EH (cell line): ENCODE measurements at places on chromosomes 7 and 10.
A peak's percentile ranks its signal among the peaks of the same experiment; 100 is the strongest.

DNA sequence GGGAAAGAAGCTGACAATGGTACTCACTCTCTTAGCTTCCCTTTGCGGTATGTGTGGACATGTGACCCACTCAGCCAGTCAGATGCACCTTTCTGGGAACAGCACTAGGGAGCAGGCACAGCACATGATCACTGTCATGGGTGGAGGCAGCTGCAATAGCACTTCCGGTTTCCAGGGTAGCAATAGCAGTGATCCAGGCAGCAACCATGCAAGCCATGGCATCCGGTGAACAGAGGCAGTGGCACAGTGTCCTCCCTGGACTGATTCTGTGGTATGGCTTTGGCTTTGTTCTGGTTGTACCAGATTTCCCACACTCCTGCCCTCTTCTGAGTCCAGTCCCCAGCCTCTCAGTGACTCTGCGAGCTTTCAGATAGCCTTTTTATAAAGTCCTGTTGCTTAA is 86.8 kb upstream of the NAMPT start:
- no peak for DNase-seq

DNA sequence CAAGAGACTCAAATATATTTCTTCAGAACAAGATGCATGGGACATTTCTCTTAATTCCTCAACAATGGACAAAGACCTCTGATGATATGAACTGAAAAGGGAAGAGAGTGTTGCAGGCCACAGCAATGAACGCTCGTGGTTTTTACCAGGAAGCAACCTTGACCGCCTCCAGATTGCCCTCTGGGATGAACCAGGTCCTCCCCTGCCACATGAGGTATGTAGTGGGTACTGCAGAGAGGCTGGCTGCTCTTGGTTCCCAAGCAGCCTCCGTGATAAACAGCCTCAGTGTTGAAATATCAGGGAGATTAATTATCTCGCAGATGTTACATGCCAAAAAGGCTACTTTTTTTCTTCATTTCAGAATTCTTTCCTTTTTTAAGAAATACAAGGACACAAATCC is 338.8 kb downstream of the ELMO1 start:
- no peak for DNase-seq

DNA sequence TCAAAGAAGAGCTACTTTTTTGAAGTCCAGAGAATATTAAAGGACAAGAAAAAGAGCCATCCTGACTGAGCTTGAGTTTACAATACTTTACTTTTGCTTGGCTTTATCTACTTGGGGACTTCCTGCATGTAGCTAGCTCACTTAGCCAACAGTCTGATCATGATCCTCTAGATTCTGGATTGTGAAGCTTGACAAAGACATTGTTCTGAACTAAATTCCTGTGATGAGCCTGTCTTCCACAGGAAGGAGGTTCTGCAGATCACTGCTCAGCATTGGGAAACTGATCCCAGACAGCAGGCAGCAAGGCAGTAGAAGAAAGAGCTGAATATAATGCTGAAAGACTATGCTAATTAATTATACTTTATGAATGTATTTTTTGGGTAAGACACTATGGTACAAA is 296.4 kb downstream of the DGKB start:
- no peak for DNase-seq

DNA sequence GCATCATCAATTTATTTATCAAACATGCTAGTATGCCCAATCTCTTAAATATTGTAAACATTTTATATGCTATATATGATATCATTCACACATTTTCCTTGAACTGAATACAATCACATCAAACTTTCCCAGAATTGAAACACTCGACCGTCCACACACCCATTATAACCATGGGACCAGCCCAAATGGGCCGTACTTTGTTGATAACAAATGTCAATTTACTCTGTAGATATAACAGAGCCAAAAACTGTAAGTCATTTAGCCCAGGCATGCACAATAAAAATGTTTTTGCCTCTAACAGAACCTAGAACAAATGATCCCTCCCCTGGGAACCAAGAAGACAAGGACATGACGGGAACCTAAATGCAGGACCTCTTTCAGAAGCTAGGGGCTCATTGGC is 683 bp upstream of the ANKRD22 start:
- no peak for DNase-seq

GRCh38 chr7:137642472-137642871 is 204.3 kb downstream of the DGKI start:
- peak; percentile 97 for DNase-seq

GRCh38 chr10:132391676-132392020 is 5.4 kb upstream of the PWWP2B start:
- DNase-seq, result no peak

DNA sequence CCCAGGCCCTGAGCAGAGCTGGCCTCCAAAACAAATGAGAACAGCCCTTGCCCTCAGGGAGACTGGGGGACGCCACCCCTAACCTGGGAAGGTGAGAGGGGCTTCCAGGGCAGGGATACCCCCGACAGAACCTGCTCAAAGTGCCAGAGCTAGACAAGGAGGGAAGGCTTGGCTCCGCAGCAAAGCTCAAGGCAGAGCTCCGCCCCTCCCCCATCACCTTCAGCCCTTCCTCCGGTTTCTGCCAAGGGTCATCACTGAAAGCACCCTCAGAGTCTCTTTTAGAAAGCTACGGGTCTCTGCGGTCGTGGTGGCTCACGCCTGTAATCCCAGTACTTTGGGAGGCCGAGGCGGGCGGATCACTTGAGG is 73.4 kb upstream of the CUX1 start:
- no peak for DNase-seq

DNA sequence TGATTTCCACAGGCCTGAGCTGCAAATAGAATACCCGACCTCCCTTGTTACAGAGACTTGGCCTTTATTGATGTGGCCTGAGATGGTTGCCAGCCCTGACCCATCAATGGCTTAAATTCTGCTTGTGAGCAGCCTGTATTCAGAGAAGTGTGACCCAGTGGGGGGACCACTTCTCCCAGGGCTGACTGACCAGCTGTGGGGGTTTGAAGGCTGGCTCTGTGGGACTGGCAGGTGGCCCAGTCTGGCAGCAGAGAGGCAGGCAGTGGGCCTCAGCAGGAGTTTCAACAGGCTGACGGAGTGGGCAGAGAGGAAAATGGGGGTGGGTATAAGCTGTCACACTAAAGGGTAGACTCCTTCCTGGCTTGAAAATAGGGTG is 12.2 kb upstream of the PPIF start:
- no peak for DNase-seq

DNA sequence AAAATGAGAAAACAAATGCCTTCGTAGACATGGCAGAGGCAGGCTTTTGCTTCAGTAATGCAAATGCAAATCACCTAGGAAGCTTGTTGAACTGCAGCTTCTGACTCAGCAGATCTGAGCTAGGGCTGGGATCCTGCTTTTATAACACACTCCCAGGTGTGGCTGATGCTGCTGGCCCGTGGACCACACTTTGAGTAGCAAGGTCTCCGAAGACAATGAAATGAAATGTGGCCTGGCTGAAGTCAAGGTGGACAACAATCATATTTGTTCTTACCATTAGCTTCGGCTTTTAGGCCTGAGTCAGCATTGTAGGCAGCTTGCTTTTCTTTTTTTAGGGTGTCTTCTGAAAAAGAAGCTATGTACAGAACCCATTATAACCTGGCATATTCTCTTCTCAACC is 26.3 kb downstream of the COL17A1 start:
- DNase-seq, result no peak

DNA sequence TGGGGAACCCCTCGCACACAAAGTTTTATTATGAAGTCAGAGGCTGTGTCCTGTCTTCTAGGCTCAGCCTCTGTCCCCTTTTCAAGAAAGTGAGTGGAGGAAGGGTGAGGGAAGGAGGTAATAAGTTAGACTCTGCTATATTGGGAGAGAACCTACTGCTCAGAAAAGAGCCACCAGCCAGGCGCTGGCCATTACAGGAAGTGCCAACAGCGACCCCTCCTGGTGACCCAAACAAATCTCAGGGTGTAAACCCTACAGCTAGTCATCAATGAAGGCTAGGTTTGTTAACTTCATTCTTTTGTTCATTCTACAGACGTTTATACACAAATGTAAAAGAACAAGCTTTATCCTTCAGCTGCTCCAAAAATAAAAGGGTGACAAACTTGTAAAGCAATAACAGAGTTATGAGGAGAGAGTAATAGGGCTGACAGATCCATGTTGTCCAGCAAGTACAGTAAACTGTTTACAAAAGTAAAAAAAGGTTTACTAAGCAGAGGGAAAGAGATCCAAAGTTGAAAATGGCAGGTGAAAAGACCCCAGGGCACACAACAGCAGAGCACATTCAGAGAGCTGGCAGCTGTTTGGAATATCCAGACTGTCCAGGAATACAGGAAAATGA is 82.7 kb downstream of the FAM204A start:
- DNase-seq, result peak; percentile 37

DNA sequence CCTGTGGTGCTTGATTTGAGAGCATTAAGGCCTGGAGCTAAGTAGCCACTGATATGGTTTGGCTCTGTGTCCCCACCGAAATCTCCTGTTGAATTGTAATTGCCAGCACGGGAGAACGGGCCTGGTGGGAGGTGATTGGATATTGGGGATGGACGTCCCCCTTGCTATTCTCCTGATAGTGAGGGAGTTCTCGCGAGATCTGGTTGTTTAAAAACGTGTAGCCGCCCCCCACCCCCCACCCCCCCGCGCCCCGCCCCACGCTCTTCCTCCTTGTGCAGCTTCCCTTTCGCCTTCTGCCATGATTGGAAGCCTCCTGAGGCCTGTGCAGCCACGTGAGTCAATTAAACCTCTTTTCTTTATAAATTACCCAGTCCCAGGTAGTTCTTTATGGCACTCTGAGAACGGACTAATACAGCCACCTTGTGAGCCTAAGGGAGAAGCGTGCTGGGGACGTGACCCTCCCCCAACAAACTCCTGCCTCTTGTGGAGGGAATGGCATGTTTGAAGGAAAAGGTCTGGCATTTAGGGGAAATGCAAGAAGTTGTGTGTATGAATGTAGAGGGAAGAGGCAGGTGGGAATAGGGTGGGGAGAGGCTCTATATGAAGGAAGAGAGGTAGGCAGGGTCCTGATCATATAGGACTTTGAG is 118.0 kb upstream of the KMT2C start:
- no peak for DNase-seq

GRCh38 chr10:54434782-54435181 is 366.2 kb downstream of the PCDH15 start:
- no peak for DNase-seq

- DNase-seq, result no peak
Measured at GRCh38 chr10:113108194-113108835, 158.3 kb downstream of the TCF7L2 start.

GRCh38 chr10:64277536-64277935 is 756.3 kb downstream of the REEP3 start:
- no peak for DNase-seq

DNA sequence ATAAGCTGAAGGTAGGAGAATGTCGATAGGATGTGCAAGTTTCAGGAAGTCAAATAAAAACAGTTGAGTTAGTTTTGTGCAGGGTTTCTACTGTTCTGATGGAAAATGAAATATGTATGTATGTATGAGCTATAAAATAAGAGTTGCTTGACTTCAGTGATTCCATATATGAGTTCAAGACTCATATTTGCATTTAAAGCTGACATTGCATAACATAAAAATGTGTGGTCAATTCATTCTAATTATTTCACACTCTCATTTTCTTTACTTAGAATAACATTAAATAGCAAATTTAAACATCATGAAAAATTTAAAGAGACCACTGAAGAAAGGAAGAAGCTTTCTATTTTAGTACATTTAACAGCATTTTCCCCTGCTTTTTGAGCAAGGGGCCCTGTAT is 37.8 kb downstream of the IFIT5 start:
- DNase-seq, result no peak

GRCh38 chr10:52539463-52539862 is 225.4 kb downstream of the DKK1 start:
- DNase-seq, result peak; percentile 50

DNA sequence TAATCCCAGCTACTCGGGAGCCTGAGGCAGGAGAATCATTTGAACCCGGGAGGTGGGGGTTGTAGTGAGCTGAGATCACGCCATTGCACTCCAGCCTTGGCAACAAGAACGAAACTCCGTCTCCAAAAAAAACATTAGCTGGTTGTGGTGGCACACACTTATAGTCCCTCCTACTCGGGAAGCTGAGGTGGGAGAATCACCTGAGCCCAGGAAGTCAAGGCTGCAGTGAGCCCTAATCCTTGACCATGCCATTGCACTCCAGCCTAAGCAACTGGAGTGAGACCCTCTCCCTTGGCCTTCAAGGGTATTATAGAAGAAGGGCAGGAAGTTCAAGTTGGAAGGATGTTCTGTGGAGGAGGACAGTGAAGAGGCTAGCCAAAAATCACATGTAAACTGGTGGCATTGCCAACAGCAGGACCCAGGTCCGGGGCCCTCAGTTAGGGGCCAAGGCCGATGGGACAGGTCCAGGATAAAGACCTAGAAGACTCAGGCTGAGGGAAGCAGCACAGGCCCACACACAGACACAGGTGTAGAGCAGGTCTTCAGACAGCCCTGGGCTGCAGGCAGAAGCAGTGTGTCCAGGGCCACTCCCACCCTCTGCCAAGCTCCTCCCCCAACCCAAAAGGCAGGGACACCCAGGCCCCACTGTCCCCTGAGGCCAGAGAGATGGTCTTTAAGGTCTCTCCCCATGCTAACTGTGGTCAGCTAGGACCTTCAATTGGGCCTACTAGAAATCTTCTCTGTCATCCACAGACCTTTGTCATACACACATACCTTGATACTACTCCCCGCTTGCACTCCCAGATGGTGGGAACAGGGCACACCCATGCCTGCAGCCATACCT is 8.4 kb upstream of the SAMD8 start:
- no peak for DNase-seq

GRCh38 chr10:84015877-84016595 is 123.3 kb upstream of the GHITM start:
- DNase-seq, result no peak

GRCh38 chr7:107563775-107564552 is at the start of the genes COG5 and DUS4L:
TSS of gene COG5 (minus strand) at chr7:107563920. CDS start at chr7:107563896, 24 bp downstream.
TSS of gene DUS4L (plus strand) at chr7:107563971. CDS start at chr7:107567071, 3,100 bp downstream.
- peak; percentile 78 for DNase-seq

GRCh38 chr7:100745184-100745583 is 11.8 kb downstream of the ZAN start:
- peak; percentile 64 for DNase-seq

- DNase-seq, result no peak
Measured at GRCh38 chr10:75430000-75430763, 1.2 kb upstream of the LRMDA start.

DNA sequence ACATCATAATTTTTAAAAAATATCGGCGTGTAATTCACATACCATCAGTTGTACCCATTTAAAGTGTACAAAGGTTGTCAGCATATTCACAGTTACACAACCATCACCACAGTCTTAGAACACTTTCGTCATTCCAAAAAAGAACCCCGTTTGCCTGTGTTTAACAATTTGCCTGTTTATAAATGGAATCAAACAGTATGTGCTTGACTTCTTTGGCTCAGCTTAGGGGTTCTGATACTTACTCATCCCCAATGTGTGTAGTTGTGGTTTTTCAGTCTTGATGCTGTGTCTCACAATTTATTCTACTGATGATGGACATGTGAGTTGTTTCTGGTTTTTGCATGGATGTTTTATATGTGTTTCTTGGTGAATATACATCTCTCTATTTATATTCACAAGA is 50.0 kb downstream of the PRPF18 start:
- no peak for DNase-seq

DNA sequence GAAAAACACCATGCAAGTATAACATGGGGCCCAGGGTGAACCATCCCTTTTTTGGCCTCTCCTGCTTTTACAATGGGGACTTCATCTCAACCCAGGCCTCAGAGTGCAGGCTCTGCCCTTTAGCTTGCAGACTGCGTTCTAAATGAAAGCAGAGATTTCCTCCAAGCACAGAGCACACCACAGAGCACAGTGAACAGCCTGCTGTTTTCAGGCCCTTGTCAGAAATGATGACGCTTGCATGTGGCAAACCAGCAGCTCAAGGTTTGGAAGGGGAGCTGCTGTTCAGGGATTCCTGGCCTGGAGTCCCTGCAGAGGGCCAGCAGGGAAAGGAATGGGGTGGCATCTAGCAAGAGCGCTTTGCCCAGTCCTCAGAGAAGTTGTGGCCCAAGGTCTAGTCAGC is 167.3 kb upstream of the CDCA7L start:
- no peak for DNase-seq
